ENCODE measurements at places on chromosomes 11 and 22. TPM values are rescaled to one million over a fixed set of nuclear protein-coding genes. Genes with fewer than 3 reads are reported as not detected.

The EXT2 gene
- polyA plus RNA-seq, result 13.5 TPM

The IL17REL gene
- polyA plus RNA-seq, result not detected

The ALDH3B1 gene
- 5.0 TPM for polyA plus RNA-seq

The PKP3 gene
- polyA plus RNA-seq, result 353 TPM

The LINC01488 gene
- not detected for polyA plus RNA-seq

The NPAS4 gene
- polyA plus RNA-seq, result 0.31 TPM

The NLRP14 gene
- 0.01 TPM for polyA plus RNA-seq
